Sigmoid colon (tissue), 7 donors: ENCODE measurements at places on chromosomes 16 and 17.

- no peaks in the 10 kb centered on the region for H3K36me3 ChIP-seq
- H3K27me3 ChIP-seq: no peaks in the 10 kb centered on the region
- no peak for DNase-seq
- no peak overlapping the region for H3K27ac ChIP-seq
- H3K4me1 ChIP-seq: no peaks in the 10 kb centered on the region
- no peak overlapping the region for H3K4me3 ChIP-seq
Measured at GRCh38 chr16:26952411-26952810, 114.3 kb upstream of the C16orf82 start.

DNA sequence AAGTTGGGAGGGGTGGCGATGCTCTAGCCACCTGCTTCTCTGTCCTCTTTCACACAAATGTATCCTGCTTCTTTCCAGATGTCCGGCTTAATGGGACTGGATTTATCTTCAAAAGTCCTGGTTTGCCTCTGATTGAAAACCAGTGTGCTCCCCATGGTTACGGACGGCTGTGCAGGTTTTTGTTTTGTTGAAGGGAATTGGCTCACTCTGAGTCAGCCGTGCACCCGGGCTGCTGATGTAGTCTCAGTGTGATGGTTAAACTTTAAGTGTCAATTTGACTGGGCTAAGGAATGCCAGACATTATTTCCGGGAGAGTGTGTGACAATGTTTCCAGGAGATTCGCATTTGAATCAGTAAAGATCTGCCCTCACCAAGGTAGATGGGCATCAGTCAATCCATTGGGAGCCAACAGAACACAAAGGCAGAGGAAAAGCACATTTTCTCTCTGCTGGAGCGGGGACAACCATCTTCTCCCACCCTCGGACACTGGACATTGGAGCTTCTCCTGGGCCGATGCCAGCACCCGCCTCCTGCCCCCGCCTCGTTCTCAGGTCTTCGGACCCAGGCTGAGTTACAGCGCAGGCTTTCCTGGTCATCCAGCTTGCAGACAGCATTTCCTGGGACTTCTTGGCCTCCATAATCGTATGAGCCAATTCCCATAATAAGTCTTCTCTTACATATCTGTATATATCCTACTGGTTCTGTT is 126.9 kb upstream of the TNRC6C start:
- peak; percentile 65 for DNase-seq
- H3K4me3 ChIP-seq: no peak overlapping the region
- H3K4me1 ChIP-seq: peaks cover 34% of the 10 kb centered on the region

DNA sequence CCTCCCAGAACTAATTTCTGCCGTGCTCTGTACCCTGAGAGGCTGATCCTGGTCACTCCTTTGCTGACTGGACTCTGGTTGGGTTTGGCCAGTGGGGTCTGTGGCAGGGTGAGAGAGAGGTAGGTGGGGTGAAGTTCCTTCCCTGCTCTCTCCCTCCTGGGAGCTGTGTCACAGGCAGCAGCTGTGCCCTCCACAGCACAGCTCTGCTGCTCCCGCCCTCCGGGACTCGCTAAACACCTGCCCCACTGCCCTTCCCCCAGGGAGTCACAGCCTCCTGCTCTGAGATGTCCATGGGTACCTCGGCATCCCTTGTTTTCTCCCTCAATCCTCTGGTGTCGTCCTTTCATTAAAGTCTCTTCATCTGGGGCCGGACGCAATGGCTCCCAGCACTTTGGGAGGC is 66.4 kb downstream of the SRCIN1 start:
- H3K36me3 ChIP-seq: no peaks in the 10 kb centered on the region
- H3K4me3 ChIP-seq: no peak overlapping the region
- H3K4me1 ChIP-seq: no peaks in the 10 kb centered on the region

DNA sequence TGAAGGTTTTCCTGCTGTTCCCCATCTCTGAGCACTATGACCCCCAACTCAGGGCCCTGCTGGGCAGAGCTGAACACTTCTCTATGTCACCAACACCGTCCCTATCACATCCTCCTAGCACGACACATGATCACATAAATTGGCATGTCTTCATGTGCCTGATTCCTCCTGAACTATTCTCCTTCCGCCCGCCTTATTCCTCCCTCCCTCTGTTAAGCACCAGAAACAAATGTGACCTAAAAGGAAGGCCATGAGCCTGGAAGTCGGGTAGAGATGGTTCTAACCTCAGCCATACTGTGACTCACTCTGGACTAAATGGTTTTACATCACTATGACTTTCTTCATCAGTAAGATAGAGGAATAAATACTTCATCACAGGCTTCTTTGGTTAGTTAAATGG is 80.8 kb upstream of the DYNLRB2 start:
- peak overlapping the region; percentile 7 for H3K27ac ChIP-seq
- H3K36me3 ChIP-seq: no peaks in the 10 kb centered on the region
- no peaks in the 10 kb centered on the region for H3K4me1 ChIP-seq
- H3K4me3 ChIP-seq: no peak overlapping the region

- no peak overlapping the region for H3K27ac ChIP-seq
- no peaks in the 10 kb centered on the region for H3K36me3 ChIP-seq
- H3K4me3 ChIP-seq: no peak overlapping the region
- H3K4me1 ChIP-seq: no peaks in the 10 kb centered on the region
Measured at GRCh38 chr17:15271741-15272140, 6.6 kb upstream of the PMP22 start.

DNA sequence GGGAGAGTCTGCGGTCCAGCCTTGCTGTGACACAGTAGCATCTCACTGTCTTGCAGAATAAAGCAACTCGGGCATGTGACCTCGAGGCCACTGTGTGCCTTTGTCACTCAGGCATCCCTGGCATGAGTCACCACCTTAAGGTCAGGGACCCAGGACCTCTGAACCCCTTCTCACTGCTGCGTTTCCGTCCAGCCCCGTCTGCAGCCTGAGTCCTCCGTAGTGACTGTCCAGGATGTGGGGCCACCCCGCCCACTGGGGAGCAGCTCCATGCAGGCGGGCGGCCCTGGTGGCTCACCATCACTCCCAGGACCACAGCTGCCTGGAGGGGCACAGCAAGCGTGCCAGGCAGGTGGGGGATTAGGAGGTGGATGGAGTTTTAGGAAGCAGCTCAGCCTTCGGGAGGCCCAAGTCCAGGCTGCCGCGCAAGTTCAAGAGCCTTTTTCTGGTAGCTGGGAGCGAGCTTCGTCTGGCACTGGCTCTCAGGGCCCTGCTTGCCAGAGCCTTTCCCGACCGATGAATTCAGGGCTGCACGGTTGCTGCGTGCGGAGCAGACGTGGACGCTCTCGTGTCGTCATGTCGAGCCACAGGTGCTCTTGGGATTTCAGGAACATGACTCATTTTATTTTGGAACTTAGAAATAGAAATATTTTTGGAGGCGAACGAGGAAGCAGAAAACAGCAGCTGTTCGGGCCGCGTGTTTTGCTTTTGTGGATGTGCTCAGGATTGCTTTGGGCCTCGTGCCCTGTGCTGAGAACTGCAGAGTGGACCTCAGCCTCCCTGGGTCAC is 16.8 kb downstream of the KCTD5 start:
- H3K4me3 ChIP-seq: no peak overlapping the region
- H3K27ac ChIP-seq: no peak overlapping the region
- no peak for DNase-seq
- H3K27me3 ChIP-seq: no peaks in the 10 kb centered on the region
- no peaks in the 10 kb centered on the region for H3K4me1 ChIP-seq

GRCh38 chr16:68417711-68418301 is 30.5 kb downstream of the SMPD3 start:
- H3K4me3 ChIP-seq: no peak overlapping the region
- H3K27me3 ChIP-seq: no peaks in the 10 kb centered on the region
- no peaks in the 10 kb centered on the region for H3K4me1 ChIP-seq
- H3K27ac ChIP-seq: no peak overlapping the region
- no peak for DNase-seq
- no peaks in the 10 kb centered on the region for H3K36me3 ChIP-seq

GRCh38 chr16:89841275-89841674 is 13.0 kb downstream of the SPIRE2 start:
- no peaks in the 10 kb centered on the region for H3K36me3 ChIP-seq
- H3K4me3 ChIP-seq: no peak overlapping the region
- no peaks in the 10 kb centered on the region for H3K27me3 ChIP-seq
- DNase-seq: no peak
- no peaks in the 10 kb centered on the region for H3K4me1 ChIP-seq

DNA sequence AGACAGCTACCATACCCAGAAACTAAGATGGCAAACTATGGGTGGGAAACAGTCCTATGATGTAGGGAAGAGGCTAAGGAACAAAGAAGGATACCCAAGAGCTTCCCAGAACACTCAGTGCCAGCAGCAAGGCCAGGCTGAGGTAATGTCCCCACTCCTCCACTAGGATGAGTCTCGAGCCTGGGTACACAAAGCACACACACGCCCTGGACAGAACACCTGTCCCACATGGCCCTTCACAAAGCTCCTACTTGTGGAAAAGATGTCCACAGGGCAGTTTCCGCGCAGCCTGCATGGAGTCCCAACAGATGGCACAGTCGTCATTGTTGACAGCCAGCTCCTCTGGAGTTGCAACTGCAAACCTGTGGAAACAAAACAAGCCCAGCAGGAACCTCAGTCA is 23.9 kb downstream of the AMFR start:
- H3K27me3 ChIP-seq: no peaks in the 10 kb centered on the region
- no peaks in the 10 kb centered on the region for H3K4me1 ChIP-seq
- no peak for DNase-seq
- no peak overlapping the region for H3K27ac ChIP-seq

- no peak overlapping the region for H3K4me3 ChIP-seq
- peak; percentile 53 for DNase-seq
- no peak overlapping the region for H3K27ac ChIP-seq
- peaks cover 96% of the 10 kb centered on the region for H3K27me3 ChIP-seq
Measured at GRCh38 chr17:48732688-48733629, 4.4 kb upstream of the HOXB13 start.

- no peaks in the 10 kb centered on the region for H3K4me1 ChIP-seq
- no peak overlapping the region for H3K27ac ChIP-seq
- H3K27me3 ChIP-seq: peaks cover 38% of the 10 kb centered on the region
- H3K36me3 ChIP-seq: no peaks in the 10 kb centered on the region
- no peak for DNase-seq
Measured at GRCh38 chr16:77794586-77794985, 6.2 kb downstream of the VAT1L start.

- no peak overlapping the region for H3K27ac ChIP-seq
- no peak overlapping the region for H3K4me3 ChIP-seq
- peaks cover 48% of the 10 kb centered on the region for H3K4me1 ChIP-seq
- no peak for DNase-seq
- no peaks in the 10 kb centered on the region for H3K36me3 ChIP-seq
- no peaks in the 10 kb centered on the region for H3K27me3 ChIP-seq
Measured at GRCh38 chr16:70578035-70578434, 54.4 kb downstream of the SF3B3 start.

- no peak overlapping the region for H3K4me3 ChIP-seq
- no peaks in the 10 kb centered on the region for H3K4me1 ChIP-seq
- no peak for DNase-seq
- no peak overlapping the region for H3K27ac ChIP-seq
- H3K27me3 ChIP-seq: no peaks in the 10 kb centered on the region
- H3K36me3 ChIP-seq: no peaks in the 10 kb centered on the region
Measured at GRCh38 chr16:63361032-63361624, 1324.9 kb upstream of the CDH8 start.

- no peaks in the 10 kb centered on the region for H3K4me1 ChIP-seq
- H3K4me3 ChIP-seq: no peak overlapping the region
- no peak overlapping the region for H3K27ac ChIP-seq
- H3K27me3 ChIP-seq: no peaks in the 10 kb centered on the region
Measured at GRCh38 chr16:11542069-11542744, 44.5 kb downstream of the LITAF start.

DNA sequence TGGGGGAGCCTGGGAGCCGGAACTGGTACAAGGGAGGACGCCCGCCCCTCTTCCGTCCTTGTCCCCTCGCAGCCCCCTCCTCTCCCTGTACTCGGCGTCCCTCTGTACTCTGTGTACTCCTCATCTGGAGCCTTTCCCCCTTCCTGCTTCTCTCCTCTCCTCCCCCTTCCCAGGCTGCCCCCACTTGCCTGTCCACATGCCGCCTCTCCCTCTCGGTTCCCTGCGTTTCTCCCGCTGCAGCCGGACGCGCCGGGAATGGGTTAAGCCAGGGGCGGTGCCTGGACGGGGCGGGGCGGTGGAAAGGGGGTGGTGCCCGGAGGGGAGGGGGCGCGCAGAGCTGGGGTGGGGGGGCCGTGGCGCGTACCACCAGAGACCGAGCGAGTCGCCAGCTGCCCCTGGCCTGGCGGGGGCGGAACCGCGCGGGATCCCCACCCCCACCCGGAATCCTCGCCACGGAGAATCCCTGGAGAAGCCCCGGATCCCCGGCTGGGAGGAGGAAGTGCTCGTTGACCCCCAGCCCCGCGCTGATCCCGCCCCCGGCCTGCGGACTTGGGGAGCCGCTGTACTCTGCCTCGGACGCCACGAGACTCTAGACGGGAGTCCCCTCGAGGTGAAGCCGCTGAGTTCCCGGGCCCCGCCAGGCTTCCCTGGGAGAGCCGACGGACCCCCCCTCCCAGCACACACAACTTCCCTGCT is 22.6 kb downstream of the GJD3 start:
- peak overlapping the region; percentile 81 for H3K4me3 ChIP-seq
- H3K27ac ChIP-seq: peak overlapping the region; percentile 99
- H3K27me3 ChIP-seq: no peaks in the 10 kb centered on the region
- H3K4me1 ChIP-seq: peaks cover 53% of the 10 kb centered on the region

DNA sequence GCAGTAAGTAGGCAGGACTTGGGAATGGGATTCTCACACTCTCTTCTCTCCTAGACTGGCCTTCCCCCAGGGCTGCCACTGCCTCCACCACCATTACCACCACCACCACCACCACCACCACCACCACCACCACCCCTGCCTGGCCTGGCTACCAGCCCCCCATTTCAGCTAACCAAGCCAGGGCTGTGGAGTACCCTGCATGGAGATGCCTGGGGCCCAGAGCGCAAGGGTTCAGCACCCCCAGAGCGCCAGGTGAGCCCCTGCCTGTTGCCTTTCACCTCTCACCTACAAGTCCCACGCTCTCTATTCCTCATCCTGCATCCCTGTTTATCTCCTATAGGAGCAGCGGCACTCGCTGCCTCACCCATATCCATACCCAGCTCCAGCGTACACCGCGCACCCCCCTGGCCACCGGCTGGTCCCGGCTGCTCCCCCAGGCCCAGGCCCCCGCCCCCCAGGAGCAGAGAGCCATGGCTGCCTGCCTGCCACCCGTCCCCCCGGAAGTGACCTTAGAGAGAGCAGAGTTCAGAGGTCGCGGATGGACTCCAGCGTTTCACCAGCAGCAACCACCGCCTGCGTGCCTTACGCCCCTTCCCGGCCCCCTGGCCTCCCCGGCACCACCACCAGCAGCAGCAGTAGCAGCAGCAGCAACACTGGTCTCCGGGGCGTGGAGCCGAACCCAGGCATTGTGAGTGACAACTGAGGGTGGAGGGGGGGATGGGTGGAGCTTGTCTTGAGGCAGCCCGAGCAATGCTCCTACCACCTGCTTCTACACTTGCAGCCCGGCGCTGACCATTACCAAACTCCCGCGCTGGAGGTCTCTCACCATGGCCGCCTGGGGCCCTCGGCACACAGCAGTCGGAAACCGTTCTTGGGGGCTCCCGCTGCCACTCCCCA is 7.9 kb upstream of the TMEM88 start:
- peaks cover 41% of the 10 kb centered on the region for H3K4me1 ChIP-seq
- H3K4me3 ChIP-seq: no peak overlapping the region
- DNase-seq: peak; percentile 69
- H3K27me3 ChIP-seq: no peaks in the 10 kb centered on the region
